ENCODE measurements at places on chromosomes 3 and 15.

DNA sequence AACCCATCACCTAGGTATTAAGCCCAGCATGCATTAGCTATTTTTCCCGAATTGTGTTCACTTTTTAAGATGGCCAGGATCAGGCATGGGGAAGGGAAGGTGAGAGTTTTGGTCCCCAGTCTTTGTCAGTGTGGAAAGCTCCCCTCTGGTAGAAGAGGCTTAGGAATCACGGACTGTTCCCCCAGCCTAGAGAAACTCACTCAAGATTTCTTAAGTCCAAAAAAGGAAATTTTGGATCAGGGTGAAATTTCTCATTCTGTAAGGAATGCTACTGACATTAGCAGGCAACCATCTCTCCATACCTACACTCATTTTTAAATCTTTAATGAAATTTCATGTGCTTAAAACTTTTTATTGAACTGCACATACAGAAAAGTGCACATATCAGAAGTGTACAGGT, 70.3 kb upstream of the GALNT15 start:
- no peak for DNase-seq

GRCh38 chr3:29764603-29765254, 483.9 kb downstream of the RBMS3 start:
- DNase-seq: no peak

GRCh38 chr3:15726043-15726442, 71.7 kb downstream of the ANKRD28 start:
- no peak for DNase-seq

GRCh38 chr3:82132210-82133069, 371.0 kb upstream of the GBE1 start:
- DNase-seq: no peak

GRCh38 chr3:184481984-184482671, 79.5 kb upstream of the EPHB3 start:
- DNase-seq: no peak

GRCh38 chr3:183324083-183324482, 71.0 kb downstream of the B3GNT5 start:
- DNase-seq: no peak

GRCh38 chr3:187932530-187932929, 187.3 kb upstream of the BCL6 start:
- no peak for DNase-seq

DNA sequence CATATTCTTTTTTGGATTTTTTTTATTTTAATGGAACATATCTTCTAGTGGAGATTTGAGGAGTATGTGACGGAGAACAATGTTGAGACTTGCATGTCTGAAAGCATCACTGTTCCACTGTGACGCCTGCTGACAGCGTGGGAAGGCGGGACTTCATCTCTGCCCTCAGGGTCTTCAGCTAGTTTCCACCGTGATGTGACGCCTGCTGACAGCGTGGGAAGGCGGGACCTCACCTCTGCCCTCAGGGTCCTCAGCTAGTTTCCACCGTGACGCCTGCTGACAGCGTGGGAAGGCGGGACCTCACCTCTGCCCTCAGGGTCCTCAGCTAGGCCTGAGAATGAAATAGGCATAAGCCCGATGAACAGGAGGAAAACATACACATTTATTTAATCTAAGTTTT, 70.7 kb downstream of the LMLN start:
- no peak for DNase-seq

DNA sequence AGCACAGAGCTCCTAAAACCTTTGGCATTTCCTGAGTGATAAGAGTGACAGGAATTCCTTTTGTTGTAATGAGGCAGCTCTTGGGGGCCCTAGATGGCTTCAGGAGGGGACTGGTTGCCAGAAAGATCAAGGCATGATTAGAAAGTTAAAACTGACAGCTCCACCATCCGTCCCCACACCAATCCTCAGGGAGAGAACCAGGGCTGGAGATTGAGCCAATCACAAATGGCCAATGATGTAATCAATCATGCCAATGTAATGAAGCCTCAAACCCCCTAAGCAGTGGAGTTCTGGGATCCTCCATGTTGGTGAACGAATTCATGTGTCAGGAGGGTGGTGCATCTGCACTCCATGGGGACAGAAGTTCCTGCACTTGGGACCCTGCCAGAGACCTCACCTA, 265.1 kb downstream of the OCA2 start:
- no peak for DNase-seq

DNA sequence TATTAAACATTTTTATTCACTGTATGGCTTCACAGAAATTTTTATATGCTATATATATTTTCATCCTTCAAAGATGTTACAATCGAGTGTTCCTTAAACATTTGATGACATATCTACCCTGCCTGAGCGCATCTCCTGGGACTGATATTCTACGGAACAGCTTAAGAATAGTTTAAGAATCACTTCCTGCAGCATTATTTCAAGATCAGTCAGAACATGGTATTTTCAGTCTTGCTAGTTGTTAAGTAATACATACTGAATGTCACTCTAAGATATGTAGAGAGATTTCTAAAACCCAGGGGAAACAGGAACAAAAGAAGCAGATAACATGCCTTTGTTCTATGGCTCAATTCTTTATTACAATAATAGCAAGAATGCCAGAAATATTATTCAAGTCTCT, 8.7 kb downstream of the COL8A1 start:
- no peak for DNase-seq

- DNase-seq: no peak
Measured at GRCh38 chr3:140827894-140828293, 113.7 kb upstream of the SLC25A36 start.

DNA sequence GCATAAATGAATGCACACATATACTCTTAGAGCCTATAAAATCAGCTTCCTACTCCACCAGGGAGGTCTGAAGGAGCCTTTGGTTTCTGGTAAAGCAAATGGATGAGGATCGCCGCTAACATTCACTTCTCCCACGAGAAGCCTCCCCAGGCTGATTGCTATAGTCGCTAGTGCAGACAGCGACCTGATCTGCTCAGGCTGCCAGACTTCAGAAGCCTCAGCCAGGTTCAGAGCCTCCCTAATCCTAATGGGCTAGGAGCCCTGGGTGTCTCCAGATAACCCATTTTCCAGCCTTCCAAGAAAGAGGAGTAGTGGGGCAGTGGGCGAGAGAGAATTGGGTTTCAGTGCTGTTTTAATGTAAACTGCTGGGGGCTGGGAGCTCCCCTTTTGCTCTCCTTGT, 35.4 kb downstream of the TPM1 start:
- no peak for DNase-seq

DNA sequence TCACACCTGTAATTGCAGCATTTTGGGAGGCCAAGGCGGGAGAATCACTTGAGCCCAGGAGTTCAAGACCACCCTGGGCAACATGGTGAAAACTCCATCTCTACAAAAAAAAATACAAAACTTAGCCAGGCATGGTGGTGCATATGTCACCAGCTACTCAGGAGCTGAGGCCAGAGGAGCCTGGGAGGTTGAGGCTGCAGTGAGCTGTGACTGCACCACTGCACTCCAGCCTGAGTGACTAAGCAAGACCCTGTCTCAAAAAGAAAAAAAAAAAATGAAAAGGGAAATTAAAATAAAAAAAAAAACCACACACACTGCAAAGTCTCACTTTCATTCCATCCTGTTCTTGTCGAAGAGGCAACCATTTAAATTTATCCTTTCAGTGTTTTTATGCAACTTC, 100.8 kb upstream of the PIAS1 start:
- no peak for DNase-seq

DNA sequence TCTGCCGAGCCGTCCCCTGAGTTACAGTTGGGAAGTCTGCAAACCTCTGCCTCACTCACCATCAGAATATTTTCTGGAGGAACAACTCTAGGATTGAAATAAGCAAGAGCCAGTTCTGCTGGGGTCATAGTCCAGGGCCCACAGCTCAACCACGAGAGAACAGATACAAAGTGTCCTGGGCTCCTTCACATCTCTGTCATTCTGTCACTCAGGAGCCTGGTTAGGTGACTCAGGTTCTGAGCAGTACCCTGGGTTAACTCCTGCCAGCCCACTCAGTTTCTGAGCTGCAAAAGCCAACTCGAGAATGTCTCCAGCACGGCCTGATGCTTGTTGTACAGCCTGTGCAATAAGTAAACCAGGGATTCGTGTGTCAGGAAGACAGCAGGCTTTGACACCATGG, 155.7 kb downstream of the SLCO3A1 start:
- DNase-seq: peak; percentile 20

Measured in stimulated activated CD4-positive, alpha-beta T cell treated with anti-CD3 and anti-CD28 coated beads, Interleukin-15, amount 100 ng/mL, for 48 hours (primary cell).